ENCODE measurements at places on chromosomes 1 and 21. TPM values are rescaled to one million over a fixed set of nuclear protein-coding genes. Genes with fewer than 3 reads are reported as not detected.

NECTIN4 gene
- 0.11 TPM for total RNA-seq

CD2 gene
- total RNA-seq, result not detected

LGR6 gene
- not detected for total RNA-seq

AMY1A gene
- total RNA-seq, result not detected

LYPLA2 gene
- total RNA-seq, result 27.0 TPM

WNT2B gene
- 1.2 TPM for total RNA-seq

SYT14 gene
- 3.3 TPM for total RNA-seq

SEC22B gene
- total RNA-seq, result 49.0 TPM

ZNF683 gene
- total RNA-seq, result not detected

PCNX2 gene
- 40.9 TPM for total RNA-seq

LEFTY2 gene
- total RNA-seq, result not detected

CR1 gene
- total RNA-seq, result not detected

SERPINC1 gene
- total RNA-seq, result 0.12 TPM

GPR3 gene
- total RNA-seq, result 0.37 TPM

CDK11B gene
- 12.3 TPM for total RNA-seq

ITGB2 gene
- total RNA-seq, result not detected

SPATA46 gene
- total RNA-seq, result not detected

AGRN gene
- total RNA-seq, result 35.2 TPM
